Aorta (tissue), 5 donors: ENCODE measurements at places on chromosomes 5 and 9. TPM values are rescaled to one million over a fixed set of nuclear protein-coding genes. Genes with fewer than 3 reads are reported as not detected.
A peak's percentile ranks its signal among the peaks of the same experiment; 100 is the strongest.

- H3K27me3 ChIP-seq, result no peaks in the 10 kb centered on the region
- H3K4me3 ChIP-seq, result no peak overlapping the region
- no peaks in the 10 kb centered on the region for H3K36me3 ChIP-seq
- DNase-seq, result peak; percentile 77
- no peak overlapping the region for H3K27ac ChIP-seq
- no peaks in the 10 kb centered on the region for H3K4me1 ChIP-seq
Measured at GRCh38 chr9:37415011-37415719, 7.3 kb upstream of the GRHPR start.

DNA sequence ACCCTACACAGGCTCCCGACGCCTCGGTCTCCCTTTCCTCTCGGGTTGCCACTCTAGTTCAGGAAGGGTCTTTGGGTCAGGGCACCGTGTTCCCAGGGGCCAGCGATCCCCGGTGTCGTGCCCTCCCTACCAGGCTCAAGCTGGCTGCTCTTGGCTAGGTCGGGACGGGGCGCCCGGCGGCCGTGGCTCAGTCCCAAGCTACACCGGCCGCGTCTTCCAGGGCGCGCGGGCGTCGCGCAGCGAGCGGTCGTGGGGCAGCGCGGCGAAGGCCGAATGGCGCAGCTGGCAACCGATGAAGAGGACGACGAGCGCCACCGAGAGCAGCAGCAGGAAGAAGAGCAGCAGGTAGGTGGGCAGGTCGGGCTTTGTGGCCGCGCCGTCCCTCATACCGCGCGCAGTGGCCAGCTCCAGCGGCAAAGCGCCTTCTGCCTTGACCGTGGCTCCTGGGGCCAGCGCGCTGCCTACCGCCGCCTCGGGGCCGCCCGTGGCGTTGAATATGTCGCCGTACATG is 892 bp downstream of the SMIM32 start:
- no peaks in the 10 kb centered on the region for H3K4me1 ChIP-seq
- H3K27ac ChIP-seq, result no peak overlapping the region
- no peak overlapping the region for H3K4me3 ChIP-seq

CDX1 gene
- total RNA-seq, result not detected

GRCh38 chr5:119315516-119315949 is 40.3 kb upstream of the TNFAIP8 start:
- H3K27ac ChIP-seq, result no peak overlapping the region
- no peak overlapping the region for H3K4me3 ChIP-seq
- H3K4me1 ChIP-seq, result peaks cover 3% of the 10 kb centered on the region
- H3K27me3 ChIP-seq, result no peaks in the 10 kb centered on the region

GRCh38 chr5:90813392-90813791 is 254.8 kb downstream of the ADGRV1 start:
- no peaks in the 10 kb centered on the region for H3K27me3 ChIP-seq
- no peak overlapping the region for H3K4me3 ChIP-seq
- DNase-seq, result no peak
- H3K36me3 ChIP-seq, result no peaks in the 10 kb centered on the region
- no peaks in the 10 kb centered on the region for H3K4me1 ChIP-seq
- H3K27ac ChIP-seq, result no peak overlapping the region

DNA sequence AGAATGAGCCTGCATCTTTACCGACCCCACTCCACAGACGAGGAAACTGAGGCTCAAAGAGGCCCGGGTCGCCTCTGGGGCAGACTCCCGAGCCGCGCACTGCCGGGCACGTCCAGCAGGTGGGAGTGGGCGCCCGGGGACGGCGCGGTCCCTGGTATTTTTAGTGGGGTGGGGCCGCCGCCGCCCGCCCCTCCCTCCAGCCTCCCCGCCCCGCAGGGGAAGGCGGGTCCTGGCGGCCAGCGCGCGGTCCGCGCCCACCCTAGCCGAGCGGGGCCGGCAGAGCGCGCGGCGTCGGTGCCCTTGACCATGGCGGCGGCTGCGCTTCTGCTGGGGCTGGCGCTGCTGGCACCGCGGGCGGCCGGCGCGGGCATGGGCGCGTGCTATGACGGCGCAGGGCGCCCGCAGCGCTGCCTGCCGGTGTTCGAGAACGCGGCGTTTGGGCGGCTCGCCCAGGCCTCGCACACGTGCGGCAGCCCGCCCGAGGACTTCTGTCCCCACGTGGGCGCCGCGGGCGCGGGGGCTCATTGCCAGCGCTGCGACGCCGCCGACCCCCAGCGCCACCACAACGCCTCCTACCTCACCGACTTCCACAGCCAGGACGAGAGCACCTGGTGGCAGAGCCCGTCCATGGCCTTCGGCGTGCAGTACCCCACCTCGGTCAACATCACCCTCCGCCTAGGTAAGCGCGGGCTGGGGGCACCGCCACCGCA is at the start of gene LAMC3:
Gene LAMC3 (plus strand): TSS at position 266 of the 710 bp plus-strand sequence. CDS start 41 bp downstream, at position 307.
- H3K36me3 ChIP-seq, result no peaks in the 10 kb centered on the region
- no peaks in the 10 kb centered on the region for H3K27me3 ChIP-seq
- no peaks in the 10 kb centered on the region for H3K4me1 ChIP-seq
- no peak for DNase-seq

DNA sequence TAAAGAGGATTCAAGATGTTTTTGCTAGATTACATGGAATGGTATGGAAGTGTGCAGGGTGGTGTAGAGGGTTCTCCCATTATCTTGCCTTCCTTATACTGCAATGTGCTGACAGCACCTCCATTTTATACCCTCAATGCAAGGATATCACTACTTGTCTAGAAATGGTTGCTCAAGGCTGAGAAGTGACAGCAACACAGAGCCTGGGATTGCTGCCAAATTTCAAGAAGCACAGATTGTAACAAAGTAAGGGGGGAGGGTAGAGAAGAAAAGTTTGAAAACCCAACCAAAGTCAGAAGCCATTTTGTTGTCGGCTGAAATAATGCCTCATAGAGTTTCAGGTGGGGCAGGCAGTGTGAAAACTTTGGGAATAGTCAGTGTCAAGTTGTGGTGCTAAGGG is 29.8 kb downstream of the PCDHAC2 start:
- no peak overlapping the region for H3K27ac ChIP-seq
- H3K4me3 ChIP-seq, result no peak overlapping the region
- no peak for DNase-seq
- no peaks in the 10 kb centered on the region for H3K36me3 ChIP-seq
- H3K4me1 ChIP-seq, result no peaks in the 10 kb centered on the region

GRCh38 chr9:13033959-13034693 is 245.4 kb downstream of the MPDZ start:
- no peak overlapping the region for H3K27ac ChIP-seq
- H3K27me3 ChIP-seq, result no peaks in the 10 kb centered on the region
- H3K4me3 ChIP-seq, result no peak overlapping the region
- H3K4me1 ChIP-seq, result no peaks in the 10 kb centered on the region
- no peaks in the 10 kb centered on the region for H3K36me3 ChIP-seq

DNA sequence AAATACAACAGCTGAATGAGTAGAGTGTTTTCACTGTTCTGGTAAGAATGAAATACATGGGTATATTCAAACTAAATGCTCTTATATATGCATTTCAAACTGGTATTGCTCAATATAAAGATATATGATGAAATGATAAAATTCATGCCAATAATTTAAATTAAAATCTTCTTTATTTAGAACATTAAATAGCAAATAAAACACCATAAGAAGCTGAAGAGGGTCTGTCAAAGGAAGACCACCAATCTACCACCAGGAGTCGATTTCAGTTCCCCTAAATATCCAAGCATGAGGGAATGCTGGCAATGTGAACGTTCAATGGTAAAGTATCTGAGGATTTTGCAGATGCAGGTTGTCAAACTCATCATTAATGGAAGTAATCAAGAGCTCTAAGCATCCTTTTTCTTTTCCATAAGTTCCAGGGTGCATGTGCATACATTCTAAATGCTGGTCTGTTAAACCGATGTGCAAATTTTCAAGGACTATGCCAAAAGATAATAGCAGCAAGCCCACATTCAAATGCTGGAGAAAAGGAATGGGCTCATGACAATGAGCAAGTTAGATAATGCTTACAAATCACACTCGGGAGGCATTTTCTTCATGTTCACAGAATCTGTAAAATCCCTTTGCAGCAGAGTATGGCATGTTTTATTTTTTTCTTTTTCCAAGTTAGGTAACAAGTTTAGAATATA is 118.8 kb upstream of the MTAP start:
- H3K4me1 ChIP-seq, result no peaks in the 10 kb centered on the region
- no peak for DNase-seq
- no peak overlapping the region for H3K4me3 ChIP-seq
- H3K27me3 ChIP-seq, result no peaks in the 10 kb centered on the region

TAF11L10 gene
- total RNA-seq, result not detected

DNA sequence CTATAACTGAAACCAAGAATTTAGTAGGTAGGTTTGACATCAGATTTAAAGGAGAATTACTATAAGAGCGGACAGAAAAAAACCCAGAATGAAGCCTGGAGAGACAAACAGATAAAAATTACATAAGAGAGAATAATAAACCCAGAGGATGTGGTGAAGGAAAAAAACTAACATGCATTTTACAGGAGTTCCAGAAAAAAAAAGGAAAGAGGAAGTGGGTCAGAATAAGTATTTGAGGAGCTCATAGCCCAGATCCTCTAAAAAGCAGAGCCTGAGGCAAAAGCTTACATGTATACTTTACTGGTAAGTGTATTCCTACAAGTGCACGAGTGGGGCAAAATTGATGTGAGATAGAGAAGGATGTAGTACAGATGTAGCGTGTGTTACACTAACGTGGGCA is 43.1 kb upstream of the NAA35 start:
- H3K27ac ChIP-seq, result no peak overlapping the region
- peaks cover 3% of the 10 kb centered on the region for H3K36me3 ChIP-seq
- no peak for DNase-seq
- no peaks in the 10 kb centered on the region for H3K27me3 ChIP-seq
- no peak overlapping the region for H3K4me3 ChIP-seq

DNA sequence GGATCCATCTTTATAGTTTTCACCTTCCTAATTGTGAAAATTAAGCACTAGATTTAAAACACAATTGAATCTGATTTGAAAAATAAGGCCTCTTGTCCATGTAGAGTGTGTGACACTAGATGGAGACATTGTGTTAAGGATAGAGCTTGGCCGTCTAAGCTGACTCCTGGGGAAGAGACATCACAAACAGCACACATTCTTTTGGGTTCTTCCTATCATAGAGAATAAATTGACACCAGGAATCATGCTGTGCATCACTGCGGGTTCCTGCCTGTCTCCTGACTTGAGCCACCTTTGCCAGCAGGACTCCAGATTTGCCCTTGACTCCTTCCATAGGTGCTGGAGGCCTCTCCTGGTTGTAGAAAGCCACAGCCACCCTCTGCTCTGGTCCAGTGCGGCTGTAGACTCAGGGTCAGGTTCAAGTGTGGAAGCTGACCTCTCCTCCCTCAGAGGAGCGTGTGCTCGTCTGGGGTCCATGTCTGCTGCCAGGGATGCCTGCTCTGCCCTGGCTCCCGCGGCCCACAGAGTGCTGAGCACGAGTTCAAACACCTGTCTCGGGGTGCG is 11.2 kb downstream of the ROPN1L start:
- H3K27me3 ChIP-seq, result no peaks in the 10 kb centered on the region
- H3K4me1 ChIP-seq, result no peaks in the 10 kb centered on the region
- H3K27ac ChIP-seq, result no peak overlapping the region

ANGPTL2 gene
- total RNA-seq, result 36.7 TPM

- DNase-seq, result peak; percentile 54
- no peak overlapping the region for H3K27ac ChIP-seq
- H3K4me1 ChIP-seq, result no peaks in the 10 kb centered on the region
- H3K36me3 ChIP-seq, result no peaks in the 10 kb centered on the region
- H3K4me3 ChIP-seq, result peak overlapping the region; percentile 63
- no peaks in the 10 kb centered on the region for H3K27me3 ChIP-seq
Measured at GRCh38 chr5:31638345-31638744, 586 bp upstream of the PDZD2 start.

DNA sequence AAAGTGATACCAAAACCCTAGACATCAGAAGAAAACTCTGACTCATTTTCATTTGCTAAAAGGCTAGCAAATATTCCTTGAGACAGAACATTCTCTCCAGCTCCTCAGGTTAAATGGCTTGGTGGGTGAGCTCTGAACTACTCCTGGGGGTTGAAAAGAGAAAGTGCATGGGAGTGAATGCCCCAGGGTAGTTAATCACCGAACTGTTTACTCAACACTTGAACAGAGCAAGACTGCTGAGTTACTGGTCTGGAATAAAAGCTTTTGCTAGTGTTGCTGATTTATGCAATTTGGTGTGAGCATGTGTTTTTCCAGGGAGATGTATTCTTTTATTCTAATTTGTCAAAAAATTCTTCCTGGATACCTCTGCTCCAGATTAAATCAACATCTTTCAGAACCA is 88.3 kb upstream of the PRDM9 start:
- H3K27ac ChIP-seq, result no peak overlapping the region
- no peaks in the 10 kb centered on the region for H3K27me3 ChIP-seq
- H3K4me3 ChIP-seq, result no peak overlapping the region

DNA sequence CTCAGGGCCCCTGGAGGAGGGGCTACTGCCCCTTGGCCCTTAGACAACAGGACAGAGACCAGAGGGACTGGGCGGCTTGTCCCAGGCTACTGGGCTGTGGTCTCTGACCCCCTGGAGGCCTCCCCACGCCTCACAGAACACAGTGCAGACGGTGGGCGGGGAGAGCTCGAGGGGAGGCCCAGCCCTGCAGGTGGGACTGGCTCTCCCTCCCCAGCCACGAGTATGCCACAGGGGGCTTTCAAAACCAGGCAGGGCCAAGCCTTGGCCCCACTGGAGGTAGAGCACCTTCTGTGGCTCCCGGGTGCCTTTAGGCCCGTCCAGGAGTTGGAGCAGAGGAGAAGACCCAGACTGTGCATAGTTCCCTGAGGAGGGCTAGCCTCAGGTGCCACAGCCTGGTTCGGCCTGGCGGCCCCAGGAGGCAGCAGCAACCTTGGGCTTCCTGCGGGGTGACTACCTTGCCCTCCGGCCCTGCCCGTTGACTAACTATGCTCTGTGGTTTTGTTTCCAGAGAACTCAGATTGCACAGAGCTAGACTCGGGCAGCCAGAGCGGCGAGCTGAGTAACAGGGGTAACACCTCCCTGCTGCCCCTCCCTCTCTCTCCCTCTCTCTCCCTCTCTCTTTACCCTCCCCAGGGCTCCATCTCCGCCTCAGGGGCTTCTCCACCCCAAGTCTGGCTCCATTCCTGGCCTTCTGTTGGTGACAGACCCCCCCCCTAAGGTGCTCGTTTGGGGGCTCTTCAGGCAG is 15.5 kb downstream of the CARD19 start:
- peak; percentile 74 for DNase-seq
- H3K27me3 ChIP-seq, result no peaks in the 10 kb centered on the region
- no peak overlapping the region for H3K4me3 ChIP-seq
- H3K4me1 ChIP-seq, result no peaks in the 10 kb centered on the region

- H3K27ac ChIP-seq, result no peak overlapping the region
- no peak for DNase-seq
- no peaks in the 10 kb centered on the region for H3K27me3 ChIP-seq
Measured at GRCh38 chr5:170484459-170484831, 19.4 kb upstream of the KCNIP1 start.
